ENCODE measurements at places on chromosomes 16 and 17. TPM values are rescaled to one million over a fixed set of nuclear protein-coding genes. Genes with fewer than 3 reads are reported as not detected.

DNA sequence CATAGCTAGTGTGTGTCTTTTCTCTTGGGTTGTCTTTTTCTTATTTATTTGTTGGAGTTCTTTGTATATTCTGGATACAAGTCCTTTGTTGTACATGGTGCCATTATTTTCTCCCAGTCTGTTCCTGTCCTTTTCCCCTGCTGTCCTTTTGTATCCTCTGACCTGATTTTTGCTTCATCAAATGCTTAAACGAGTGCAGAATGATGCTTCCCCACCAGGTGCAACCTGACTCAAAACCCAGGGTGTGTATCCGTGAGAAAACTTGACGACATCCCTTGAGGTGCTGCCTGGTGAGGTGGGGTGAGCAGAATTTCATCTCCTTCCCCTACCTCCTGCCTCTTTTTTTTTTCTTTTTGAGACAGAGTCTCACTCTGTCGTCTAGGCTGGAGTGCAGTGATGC is 88.6 kb downstream of the NTN1 start:
- DNase-seq = no peak

DNA sequence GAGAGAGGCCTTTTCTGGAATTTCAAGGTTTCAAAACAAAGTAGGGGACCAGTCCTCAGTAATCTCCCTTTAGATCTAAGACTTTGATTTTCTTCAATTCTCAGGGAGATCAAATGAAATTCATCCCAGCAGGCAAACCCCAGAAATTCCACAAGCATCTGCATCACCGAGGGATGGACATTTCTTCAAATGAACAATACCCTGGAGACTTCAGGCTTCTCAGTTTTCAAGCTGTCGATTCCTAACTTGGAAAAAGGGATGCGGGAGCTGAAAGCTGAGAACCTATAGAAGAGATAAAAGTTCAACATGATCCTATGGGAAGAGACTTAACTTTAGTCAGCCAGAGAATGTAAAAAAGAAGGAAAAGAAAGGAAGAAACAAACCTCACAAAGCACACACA is 296.9 kb upstream of the CDH5 start:
- no peak for DNase-seq

DNA sequence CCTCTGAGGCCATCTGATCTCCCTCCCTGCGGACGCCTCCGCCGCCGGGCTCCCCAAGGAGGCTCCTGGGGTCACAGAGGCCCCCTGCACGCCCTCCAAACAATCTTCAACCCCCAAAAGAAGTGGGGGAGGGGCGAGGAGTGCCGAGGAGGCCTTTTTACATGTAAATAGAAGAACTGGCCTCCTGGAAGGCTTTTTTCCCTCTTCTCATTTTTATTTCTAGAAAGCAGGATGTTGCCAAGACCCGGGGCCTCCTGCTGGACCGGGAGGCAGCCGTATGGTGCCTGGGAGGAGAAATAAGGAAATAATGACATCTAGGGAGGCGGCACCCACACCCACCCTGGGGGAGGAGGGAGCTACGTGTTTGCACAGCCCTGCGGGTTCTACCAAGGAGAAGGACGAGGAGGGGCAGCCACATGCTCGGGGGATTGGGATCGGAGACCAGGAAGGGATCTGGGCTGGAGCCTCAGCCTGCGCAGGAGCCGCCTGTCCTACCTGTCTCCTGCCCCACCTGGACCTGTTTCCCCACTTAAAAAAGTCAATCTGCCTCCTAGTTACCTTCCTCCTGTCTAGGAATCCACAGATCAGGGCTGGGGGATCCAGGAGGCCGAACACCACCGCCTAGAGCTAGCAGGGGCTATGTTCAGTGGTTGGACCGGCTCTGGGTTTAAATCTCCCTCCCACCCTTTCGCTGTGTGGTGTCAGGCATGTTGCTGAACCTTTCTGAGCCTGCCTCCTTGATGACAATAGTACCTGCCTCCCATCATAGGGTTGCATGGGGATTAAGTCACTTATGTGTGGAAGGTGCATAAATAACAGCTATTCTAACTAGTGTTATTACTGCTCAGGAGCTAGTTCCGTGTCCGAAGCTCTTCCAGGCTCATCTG is 175.7 kb upstream of the GSE1 start:
- DNase-seq = no peak

DNA sequence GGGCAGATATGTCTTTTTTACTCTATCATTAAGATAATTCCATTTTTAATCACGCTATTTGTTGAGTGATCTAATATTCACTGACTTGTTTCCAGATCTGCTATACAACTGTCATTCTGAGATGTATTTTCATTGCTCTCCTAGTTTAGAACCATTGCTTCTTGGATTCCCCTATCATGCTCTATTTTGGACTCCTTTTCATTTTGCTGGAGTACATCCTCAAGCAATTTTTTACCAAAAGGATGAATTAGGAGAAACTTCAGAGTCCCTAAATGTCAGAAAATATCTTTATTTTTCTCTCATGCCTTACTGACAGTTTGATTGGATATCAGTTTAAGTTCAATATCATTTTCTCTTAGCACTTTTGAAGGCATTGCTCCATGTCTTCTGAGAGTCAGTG is 9.8 kb downstream of the MT4 start:
- no peak for DNase-seq

HIC1 gene
- 0.53 TPM for total RNA-seq

NPIPA7 gene
- total RNA-seq = 4.8 TPM

SCARF1 gene
- 2.5 TPM for total RNA-seq
